ENCODE measurements at places on chromosomes 1 and 21. TPM values are rescaled to one million over a fixed set of nuclear protein-coding genes. Genes with fewer than 3 reads are reported as not detected.

DNA sequence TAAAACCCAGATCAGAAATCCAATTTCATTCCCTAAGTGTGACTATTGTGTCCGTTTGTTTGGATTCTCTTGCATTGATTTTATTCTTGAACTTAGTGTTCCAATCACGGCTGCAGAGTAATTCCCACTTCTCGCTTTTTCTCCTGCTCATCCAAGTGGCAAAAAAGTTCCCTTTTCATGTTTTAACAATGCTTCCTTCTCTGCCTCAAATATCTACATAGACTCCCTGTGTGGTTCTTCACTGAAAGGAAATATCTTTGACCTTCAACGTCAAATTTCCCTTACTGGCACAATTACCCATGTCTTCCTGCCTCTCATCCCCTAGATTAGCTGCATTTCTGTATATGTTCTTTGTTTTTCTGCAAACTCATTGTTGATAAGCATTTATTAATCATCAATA, 305.4 kb downstream of the BACH1 start:
- no peak overlapping the region for H3K4me3 ChIP-seq
- H3K27ac ChIP-seq = no peak overlapping the region
- no peaks in the 10 kb centered on the region for H3K27me3 ChIP-seq
- no peaks in the 10 kb centered on the region for H3K4me1 ChIP-seq
- no peaks in the 10 kb centered on the region for H3K36me3 ChIP-seq
- no peak for DNase-seq

GRCh38 chr1:78052685-78053405, 7.1 kb downstream of the GIPC2 start:
- no peak overlapping the region for H3K4me3 ChIP-seq
- peak overlapping the region; percentile 49 for H3K27ac ChIP-seq
- H3K27me3 ChIP-seq = no peaks in the 10 kb centered on the region

DNA sequence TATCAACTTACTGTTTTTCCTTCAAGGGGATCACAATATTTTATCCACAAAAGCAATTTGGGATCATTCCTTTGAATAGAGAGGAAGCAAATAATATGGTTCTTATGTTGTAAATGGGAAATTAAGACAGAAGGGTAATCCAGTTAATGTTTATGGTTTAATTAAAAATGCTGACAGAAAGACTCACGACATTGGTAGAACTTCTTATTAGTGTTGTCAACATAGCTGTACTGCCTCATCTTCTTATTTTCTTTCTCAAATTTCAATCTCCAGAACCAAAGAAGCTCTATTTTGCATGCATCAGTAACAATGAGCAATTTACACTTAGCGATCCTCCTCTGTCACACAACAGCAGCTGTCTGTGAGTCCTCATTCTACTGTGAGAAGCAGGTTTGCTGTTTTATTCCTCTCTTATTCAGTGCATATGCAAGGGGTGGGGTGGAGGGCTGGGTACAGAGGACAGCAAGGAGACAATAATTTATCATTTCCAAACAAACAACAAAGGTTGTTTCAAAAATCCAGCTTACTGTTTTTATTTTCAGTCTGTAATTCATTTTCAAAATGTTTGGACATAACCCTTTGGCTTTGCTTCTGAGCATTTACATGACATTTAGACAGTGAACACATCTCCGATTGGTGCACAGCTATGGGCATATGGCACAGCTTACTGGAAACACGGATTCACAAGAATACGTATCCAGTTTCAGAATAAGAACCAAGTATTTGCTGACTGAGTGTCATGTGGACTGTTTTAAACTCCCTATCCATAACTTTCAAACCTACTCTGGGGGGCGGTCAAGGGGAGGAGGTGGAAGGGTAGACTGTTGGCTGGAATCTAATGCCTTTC, 335.9 kb downstream of the RGS7 start:
- no peak overlapping the region for H3K4me3 ChIP-seq
- H3K36me3 ChIP-seq = no peaks in the 10 kb centered on the region
- no peaks in the 10 kb centered on the region for H3K27me3 ChIP-seq
- H3K27ac ChIP-seq = no peak overlapping the region

- no peaks in the 10 kb centered on the region for H3K36me3 ChIP-seq
- no peaks in the 10 kb centered on the region for H3K27me3 ChIP-seq
- no peak for DNase-seq
- no peaks in the 10 kb centered on the region for H3K4me1 ChIP-seq
- H3K27ac ChIP-seq = no peak overlapping the region
- no peak overlapping the region for H3K4me3 ChIP-seq
These were observed 736.4 kb downstream of the MATN1 start for GRCh38 chr1:29986986-29987385.

C1orf115 gene
- 4.4 TPM for total RNA-seq

- no peak for DNase-seq
- peaks cover 3% of the 10 kb centered on the region for H3K4me1 ChIP-seq
- H3K4me3 ChIP-seq = no peak overlapping the region
- H3K36me3 ChIP-seq = no peaks in the 10 kb centered on the region
- H3K27ac ChIP-seq = no peak overlapping the region
These were observed 9.3 kb upstream of the MARCKSL1 start for GRCh38 chr1:32345289-32345827.

DNA sequence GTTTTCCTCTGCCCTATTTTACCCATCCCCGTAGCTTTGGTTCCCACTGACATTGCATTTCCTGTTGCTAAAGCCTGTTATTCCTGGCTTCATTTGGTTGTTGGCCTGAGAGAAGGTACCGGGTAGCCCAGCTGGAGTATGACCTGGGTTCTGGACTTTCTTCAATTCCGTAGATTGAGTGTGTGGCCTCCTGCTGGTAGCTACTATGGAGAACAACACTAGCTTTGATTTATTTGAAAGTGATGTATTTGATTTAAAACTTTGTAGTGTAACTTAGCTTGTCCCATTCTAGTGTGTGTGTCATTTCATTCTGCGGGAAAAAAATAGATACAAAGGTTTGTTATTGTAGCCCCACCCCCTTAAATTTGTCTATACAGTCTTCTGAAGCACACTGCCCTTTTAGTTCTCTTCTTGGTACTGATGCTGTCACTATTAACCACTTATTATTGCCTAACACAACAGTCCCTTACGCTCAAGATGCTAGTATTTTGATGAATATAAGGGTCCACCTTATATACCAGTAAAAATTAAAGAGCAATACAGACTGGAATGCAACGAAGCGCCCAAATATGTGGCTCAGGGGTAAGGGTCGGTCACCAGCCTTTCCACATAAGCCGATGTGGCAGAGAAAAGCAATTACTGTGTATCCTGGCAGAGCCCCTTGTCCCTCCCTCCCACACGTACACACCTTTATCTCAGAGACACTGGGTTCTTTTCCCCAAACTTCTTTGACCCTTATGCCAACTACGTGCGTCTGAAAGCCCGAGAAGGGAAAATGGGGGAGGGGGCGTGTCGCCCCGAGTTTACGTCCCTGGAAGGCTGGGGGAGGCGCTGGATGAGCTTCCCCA, 643 bp upstream of the MOV10 start:
- H3K4me1 ChIP-seq = peaks cover 18% of the 10 kb centered on the region
- no peaks in the 10 kb centered on the region for H3K27me3 ChIP-seq
- H3K27ac ChIP-seq = peak overlapping the region; percentile 84
- H3K36me3 ChIP-seq = no peaks in the 10 kb centered on the region
- no peak for DNase-seq

DNA sequence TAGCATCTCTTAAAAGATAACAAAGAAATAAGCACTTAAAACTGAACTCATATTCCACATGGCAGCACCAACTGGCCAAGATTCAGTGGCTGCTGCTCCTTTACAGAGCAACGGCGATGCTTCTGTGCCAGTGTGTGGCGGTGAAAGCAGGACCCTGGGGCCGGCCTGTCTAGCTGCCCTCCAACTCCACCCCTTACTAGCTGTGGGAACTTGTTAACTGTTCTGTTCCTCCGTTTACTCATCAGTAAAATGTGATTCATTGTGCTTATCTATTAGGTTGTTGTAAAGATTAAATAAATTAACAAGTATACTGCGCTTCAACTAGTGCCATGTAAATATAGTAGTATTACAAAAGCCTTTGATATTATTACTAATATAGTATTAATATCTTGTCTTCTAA, 133.2 kb downstream of the GDAP2 start:
- no peaks in the 10 kb centered on the region for H3K27me3 ChIP-seq
- H3K4me3 ChIP-seq = no peak overlapping the region
- no peaks in the 10 kb centered on the region for H3K36me3 ChIP-seq
- H3K27ac ChIP-seq = no peak overlapping the region

SPRR2E gene
- not detected for total RNA-seq

FOXD3 gene
- total RNA-seq = 0.55 TPM

DNA sequence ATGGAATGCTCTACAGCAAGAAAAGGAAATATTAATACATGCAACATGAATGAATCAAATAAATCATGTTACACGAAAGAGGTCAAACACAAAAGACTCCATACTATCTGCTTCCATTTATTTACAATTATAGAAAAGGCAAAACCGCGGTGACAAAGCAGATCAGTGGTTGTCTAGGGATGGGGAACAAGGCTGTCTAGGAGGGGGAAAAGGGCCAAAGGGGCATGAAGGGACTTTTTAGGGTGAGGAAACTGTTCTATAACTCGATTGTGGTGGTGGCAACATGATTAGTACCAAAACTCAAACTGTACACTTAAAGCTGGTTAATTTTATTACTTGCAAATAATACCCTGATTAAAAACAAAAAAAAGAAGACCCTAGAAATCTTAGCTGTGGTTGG, 20.6 kb downstream of the CAPZB start:
- H3K4me1 ChIP-seq = peaks cover 68% of the 10 kb centered on the region
- H3K4me3 ChIP-seq = no peak overlapping the region
- DNase-seq = no peak

GRCh38 chr1:212678456-212679410, 20.9 kb downstream of the BATF3 start:
- no peaks in the 10 kb centered on the region for H3K4me1 ChIP-seq
- no peak overlapping the region for H3K27ac ChIP-seq
- no peak for DNase-seq

GRCh38 chr1:10059342-10059718, 26.6 kb downstream of the UBE4B start:
- H3K4me1 ChIP-seq = peaks cover 32% of the 10 kb centered on the region
- H3K36me3 ChIP-seq = no peaks in the 10 kb centered on the region
- peak; percentile 18 for DNase-seq

RIPPLY3 gene
- not detected for total RNA-seq

DNA sequence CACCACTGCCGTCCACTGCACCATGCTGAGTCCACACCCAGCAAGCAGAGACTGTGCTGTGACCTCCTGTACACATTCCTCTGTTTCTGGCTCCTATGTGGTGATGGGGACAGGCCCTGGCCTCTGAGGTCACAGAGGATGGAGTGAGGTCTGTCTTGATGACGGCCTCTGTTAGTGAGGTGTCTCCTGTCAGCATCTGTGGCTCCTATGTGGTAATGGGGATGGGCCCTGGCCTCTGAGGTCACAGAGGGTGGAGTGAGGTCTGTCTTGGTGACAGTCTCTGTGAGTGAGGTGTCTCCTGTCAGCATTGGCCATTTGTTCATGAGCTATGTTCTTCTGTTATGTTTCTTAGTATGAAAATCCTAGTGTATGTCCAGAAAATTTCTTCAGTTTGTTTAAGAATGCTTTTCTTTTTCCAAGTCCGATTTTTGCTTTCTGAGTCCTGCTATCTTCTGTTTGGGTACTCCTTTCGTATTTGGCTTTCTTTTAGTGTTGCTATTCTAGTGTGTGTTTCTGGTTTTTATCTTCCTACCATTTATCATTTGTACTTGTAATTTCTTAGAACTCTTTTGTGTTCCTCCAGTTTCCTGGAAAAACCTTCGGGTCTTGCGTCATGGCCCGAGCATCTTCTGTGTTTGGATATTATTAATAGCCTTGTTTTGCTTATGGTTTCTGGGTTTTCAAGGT, 13.4 kb downstream of the SNAP47 start:
- H3K27me3 ChIP-seq = no peaks in the 10 kb centered on the region
- DNase-seq = no peak
- H3K4me1 ChIP-seq = peaks cover 22% of the 10 kb centered on the region
- no peak overlapping the region for H3K4me3 ChIP-seq

Measured in gastrocnemius medialis (tissue), 4 donors.